ENCODE measurements at places on chromosomes 3 and 15.

GRCh38 chr3:177062052-177062732 lies 135.1 kb downstream of the TBL1XR1 start:
- no peak for DNase-seq

DNA sequence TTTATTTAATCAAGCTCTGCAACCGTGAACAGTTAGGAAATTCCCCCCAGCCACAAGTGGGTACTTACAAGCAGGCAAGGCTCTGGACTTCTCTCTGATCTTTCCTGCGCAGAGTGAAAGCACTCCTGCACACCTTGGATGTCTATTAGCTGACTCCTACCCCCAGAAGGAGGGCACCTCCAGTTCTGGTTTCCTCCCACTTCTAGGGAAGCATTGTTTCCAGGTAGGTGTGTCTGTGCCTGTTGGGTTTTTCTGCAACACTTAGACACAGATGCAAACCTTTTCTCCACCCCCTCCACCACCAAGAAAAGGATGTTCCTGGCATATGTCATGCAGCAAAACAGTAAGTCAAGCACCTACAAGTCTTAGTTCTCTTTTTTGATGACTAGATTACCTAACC lies at the start of gene ZBED2:
TSS of gene ZBED2 (minus strand) at position 115 of the 400 bp plus-strand sequence. CDS start 1,145 bp downstream, outside the sequence.
- DNase-seq, result no peak

- peak; percentile 71 for DNase-seq
Measured at GRCh38 chr3:125585595-125586223, 9.6 kb downstream of the OSBPL11 start.

- no peak for DNase-seq
Measured at GRCh38 chr15:61011576-61012336, 217.3 kb downstream of the RORA start.

DNA sequence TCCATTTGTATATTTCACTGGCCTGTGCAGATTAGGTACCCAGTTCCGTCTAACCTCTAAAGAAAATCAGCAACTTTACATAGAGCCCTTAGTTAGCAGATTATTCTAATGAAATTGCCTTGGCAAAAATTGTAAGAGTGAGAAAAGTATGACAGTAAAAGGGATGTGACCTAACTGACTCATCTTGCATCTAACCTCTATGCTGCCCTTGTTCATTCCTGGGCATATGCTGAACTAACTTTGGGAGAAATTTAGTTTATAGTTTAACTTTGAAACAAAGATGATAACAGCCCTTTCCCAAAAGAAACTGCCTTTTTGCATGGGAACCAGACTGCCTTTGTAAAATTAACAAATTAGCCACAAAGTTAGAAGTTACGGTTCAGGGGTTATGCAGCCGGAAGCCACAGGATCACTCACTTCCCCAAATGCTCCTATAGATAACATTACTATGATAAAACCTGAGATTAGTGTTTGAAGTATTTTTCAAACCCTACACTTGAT lies 839.8 kb upstream of the ALCAM start:
- DNase-seq, result no peak

DNA sequence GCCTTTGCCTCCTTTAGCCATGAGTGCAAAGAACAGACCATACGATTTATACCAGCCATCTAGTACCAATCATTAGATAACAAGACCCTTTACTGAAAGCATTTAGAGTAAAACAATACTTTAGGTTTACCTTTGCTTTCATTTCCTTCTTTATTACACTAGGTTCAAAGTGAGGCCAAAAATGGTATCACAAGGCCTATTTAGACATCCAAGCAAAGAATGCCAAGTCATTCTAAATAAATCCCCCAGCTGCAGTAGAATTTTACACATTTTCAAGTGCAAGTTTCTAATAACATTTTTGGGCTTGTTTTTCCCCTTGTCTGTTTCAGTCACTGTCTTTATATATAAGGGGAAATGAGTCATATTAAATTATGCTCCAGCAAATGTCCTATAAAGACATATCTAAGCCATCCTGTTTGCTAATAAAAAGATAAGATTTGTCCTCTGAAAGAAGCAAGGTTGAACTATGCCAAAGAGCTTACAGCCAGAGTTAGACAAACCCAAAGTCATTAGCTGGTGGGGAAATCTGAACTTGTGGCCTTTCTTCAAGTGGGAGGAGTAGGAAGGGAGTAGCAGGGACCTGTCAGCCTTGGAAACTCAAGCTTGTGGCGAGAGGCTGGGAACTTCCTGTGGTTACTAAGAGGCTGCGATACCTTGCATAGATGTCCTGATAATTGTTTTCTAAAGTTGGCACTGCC lies 232.7 kb downstream of the MECOM start:
- DNase-seq, result no peak

DNA sequence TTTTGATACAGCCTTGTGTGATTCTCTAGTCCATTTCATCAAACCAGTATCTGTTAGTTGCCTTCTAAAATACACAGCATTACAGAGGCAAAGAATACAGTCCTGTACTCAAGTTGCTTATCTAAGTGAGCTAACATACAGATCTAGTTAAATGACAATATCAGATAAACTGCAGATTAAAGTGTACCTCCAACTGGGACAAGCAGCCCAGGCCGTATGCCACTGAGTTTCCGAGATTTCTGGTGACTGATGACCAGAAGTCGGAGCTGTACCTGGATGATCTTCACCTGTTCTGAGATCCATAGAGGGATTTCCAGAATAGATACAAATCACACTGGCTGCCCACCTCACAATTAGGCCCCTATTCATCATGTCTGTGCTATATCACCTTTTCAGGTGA lies 6.3 kb upstream of the TRIM59 start:
- no peak for DNase-seq

DNA sequence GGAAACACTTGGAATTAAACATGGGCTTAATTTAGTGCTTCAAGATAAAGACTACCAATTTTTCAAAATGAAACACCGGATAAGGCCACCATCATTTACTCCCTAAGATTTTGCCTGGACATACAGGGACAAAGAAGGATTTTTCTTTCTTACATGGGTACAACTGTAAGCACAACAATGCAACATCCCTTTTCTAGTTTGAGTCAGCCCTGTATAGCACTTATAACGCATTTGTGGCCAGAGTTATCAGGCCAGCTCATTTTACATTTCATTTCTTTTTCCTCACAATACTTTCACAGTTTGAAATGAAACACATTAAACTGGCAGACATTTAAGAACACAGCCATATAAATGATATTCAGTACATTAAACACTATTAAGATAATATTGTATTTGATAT lies 9.8 kb upstream of the SUCNR1 start:
- DNase-seq, result no peak

DNA sequence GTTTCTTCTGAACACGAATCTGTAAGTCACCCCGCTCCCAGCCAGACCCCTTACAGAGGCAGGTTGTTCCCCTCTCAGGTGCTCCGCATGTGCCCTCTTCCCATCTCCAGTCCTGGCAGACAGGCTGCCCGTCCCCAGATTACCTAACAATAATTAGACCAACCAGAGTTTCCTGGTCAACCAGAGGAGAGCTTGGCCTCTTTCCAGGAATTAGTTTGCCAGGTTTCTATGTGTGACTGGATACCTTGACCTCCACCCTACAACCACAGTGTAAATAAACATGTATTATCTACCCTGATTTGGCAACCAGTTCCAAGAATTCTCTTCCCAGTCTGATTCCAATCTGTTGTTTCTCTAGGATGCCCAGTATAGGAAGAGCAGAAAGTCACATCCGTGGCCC lies 178.0 kb upstream of the UMPS start:
- no peak for DNase-seq

DNA sequence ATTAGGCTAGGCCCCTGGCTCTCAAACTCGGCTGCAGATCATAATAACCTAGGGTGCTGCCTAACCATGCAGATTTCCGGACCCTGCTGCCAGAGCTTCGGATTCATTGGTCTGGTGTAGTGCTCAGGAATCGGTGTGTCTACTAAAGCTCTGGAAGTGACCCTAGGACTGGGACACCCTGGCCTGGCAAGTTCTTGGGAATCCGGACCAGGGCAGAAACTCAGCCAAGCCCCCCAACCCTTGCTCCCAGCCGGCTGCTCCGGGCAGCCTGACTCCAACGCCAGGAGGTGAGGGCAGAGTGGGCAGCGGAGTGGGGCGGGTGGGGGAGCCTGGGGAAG lies 23.0 kb downstream of the IGDCC3 start:
- DNase-seq, result peak; percentile 22

- DNase-seq, result no peak
Measured at GRCh38 chr3:110804856-110805255, 266.8 kb upstream of the NECTIN3 start.

GRCh38 chr3:32401126-32401525 lies 9.5 kb downstream of the CMTM7 start:
- no peak for DNase-seq

- DNase-seq, result no peak
Measured at GRCh38 chr3:35385271-35385670, 254.1 kb upstream of the ARPP21 start.

DNA sequence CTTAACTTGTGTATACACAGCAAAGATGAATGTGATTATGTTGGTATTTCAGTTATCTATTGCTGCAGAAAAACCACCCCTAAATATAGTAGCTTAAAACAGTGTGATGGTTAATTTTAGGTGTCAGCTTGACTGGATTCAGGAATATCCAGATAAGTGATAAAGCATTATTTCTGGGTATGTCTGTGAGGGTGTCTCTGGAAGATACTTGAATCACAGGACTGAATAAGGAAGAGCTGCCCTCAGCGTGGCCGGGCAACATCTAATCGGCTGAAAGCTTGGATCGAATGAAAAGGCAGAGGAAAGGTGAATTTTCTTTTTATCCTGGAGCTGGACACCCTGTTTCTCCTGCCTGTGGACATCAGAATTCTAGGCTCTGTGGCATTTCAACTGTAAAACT lies 132.0 kb upstream of the SYNPR start:
- no peak for DNase-seq

GRCh38 chr3:62839748-62840147 lies 35.5 kb downstream of the CADPS start:
- DNase-seq, result no peak

- DNase-seq, result no peak
Measured at GRCh38 chr15:33476908-33477307, 166.1 kb downstream of the RYR3 start.

GRCh38 chr15:51726302-51727073 lies 11.0 kb downstream of the LYSMD2 start:
- no peak for DNase-seq

- peak; percentile 55 for DNase-seq
Measured at GRCh38 chr3:52277071-52277964, 1.1 kb downstream of the WDR82 start.

GRCh38 chr3:17065315-17065714 lies 180.6 kb downstream of the PLCL2 start:
- DNase-seq, result no peak

- DNase-seq, result no peak
Measured at GRCh38 chr3:153892126-153892525, 229.1 kb upstream of the ARHGEF26 start.

DNA sequence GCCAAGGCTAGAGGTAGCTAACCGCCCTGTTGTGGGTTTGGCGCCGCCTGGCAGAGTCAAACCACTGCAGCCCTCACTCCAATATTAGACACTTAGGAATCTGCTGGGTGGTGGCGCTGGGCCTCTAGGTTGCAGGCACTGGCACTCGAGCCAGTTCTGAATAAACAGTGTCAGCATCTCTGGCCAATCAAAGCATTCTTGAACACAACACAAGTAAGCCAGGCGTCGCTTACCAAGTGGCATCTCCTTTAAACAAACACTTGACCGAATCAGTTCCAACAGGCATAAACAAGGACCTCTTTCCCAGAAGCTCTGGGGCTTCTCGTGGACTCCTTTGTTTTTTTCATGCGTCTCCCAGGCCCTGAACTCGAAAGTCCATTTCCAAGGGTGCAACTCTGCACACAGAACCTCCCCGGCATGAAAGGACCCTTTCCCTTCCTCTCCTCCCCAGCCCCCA lies 82.3 kb downstream of the LRIG1 start:
- DNase-seq, result peak; percentile 92

DNA sequence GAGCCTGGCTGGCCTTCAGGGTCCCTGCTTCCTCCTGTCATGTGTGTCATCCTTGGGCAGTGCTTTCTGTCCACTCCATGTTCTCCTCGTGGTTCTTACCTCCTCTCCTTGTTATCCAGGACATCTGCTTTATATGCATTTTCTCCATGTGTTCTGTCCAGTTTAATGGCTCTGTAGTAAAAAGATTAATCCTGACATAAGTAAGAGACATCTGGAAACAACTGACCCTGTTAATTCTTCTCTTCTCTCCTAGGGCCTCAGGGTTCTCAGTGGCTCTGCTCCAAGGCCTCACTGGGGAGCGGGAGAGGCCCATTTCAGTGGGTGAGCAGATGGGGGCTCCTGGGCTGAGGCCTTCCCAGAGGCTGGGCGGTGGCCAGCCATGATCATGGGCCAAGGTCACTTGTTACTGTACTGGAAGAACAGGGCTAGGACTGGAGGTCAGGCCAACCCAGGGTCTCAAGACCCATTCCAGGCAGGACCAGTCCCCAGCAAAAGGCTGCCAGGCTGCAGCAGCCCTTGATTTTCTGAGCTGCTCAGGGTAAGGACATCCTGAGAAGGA lies 20.2 kb upstream of the CDCP1 start:
- no peak for DNase-seq

DNA sequence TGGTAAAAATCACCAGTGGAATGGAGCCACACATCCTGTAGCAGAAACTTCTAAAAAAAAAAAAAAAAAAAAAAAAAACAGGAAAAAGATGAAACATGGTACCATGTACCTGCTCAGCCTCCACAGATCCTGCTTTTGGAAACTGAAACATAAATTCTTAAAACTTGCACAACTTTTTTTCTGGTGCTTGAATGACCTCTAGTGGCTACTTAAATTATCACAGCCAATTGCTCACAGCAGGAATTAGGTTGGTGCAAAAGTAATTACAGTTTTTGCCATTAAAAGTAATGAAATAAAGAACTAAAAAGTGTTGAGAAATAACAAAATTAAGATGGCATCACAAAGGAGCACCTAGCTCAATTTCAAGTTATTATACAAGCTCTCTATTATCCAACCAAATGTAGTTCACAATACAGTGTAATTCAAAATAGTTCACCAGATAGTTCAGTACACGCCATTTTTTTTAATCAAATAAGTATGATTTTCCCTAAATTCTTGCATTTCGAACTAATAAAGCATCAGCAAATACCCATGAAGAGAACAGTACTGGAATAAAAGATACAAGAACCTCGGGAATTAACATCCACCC lies 80.6 kb downstream of the ULK4 start:
- peak; percentile 19 for DNase-seq

GRCh38 chr3:23072693-23073092 lies 130.4 kb upstream of the UBE2E2 start:
- DNase-seq, result no peak

GRCh38 chr3:33453331-33453761 lies 13.1 kb upstream of the UBP1 start:
- DNase-seq, result no peak
